ENCODE measurements at places on chromosomes 11 and 22.

GRCh38 chr11:35709376-35709775, 46.8 kb downstream of the TRIM44 start:
- no peak for DNase-seq

DNA sequence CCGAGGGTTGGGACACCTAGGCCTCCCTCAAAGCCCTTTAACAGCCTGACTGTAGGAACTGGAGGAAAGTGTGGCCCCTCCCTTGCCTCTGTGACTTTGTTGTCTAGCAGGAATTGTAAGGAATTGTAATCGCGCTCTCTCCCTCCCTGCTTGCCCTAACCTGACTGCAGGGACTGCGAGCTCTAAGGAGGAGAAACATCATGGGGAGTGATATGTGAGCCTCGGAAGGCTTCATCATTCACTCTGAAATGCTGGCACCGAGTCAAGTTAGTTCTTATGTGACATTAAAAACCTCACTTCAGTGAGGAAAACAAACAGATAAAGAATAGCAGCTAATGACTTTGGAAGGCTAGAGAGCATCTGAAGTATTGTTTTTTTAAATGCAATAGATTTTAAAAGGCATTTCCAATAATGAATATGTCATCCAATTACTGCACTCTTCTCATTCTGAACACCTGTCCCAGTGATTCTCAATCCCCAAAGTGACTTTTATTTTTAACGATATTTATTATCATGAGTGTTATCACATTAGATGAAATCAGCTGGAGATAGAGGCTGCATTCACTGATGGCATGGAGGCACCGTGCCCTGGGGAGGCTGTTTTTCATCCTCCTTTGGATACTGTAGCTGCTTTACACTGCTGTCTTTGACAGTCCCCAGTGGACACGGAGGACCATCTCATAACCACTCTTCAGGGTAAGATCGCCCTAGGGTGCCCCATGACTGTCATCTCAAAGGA, 58.5 kb upstream of the NTM start:
- DNase-seq: no peak

DNA sequence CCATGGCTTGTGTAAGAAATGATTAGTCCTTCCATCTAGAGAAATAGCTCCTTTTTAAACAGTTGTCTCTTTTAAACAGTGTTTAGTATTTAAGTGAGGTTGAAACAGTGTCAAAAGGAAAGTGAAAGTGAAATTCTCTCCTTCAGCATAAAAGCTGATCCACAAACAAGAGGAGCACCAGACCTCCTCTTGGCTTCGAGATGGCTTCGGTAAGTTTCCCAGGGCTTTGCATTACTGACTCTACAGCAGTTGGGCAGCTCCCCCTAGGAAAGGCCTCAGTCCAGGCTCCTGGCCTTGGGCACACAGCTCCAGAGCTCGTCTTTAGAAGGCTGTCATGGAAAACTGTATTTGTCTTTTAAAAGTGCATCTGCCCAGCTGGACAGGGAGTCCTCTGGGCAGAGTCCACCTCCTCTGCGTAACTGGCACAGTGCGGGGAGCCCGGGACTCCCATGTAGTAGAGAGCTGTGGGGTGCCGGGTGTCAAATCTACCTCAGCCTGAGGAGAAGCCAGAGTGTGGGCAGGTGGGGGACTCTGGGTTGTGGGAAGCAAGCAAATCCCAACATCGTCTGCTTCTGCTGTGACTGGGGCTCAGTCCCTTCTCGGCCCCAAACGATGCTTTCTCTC, at the start of gene PLAAT4:
TSS of gene PLAAT4 (plus strand) at position 140 of the 624 bp plus-strand sequence. CDS start at position 201, 61 bp downstream.
- DNase-seq: no peak

DNA sequence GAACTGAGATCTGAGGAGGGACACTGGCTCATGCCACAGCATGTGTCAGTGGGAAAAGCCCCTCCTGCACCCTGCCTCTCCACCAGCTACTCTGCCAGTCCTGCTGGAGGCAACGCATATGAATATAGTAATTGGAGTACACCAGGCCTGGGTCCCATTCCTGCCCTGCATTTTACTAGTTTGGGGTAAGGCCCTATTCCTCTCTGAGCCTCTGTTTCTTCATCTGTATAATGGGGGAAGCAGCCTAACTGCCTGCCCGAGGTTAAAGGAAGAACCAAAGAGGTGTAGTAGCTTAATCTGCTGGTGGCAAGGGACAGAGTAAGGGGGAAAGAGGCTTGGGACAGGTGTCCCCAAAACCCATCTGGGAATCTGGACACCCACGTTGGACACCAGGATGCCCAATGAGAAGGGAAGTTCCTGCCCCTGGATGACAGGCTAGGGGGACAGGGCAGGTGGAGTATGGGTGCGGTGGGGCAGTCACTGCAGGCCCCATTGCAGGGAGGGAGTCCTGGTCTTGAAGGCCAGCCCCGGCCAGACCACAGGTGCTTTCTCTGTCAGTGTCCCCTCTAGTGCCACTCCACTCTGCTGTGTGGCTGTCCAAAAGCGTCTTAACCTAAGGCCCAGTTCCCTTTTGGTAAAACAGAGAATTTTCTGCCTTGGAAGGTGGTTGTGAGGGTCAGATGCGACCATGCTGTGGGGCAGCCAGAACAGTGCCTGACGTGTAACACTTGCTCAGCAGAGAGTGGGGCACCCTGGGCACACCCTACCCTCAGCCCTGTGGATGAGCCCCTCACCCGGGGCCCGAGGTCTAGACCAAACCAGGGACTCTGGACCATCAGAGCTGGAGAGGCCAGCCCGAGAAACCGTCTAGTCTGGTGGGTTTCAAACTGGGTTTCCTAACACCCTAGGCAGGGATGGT, 11.5 kb downstream of the TSKU start:
- no peak for DNase-seq

DNA sequence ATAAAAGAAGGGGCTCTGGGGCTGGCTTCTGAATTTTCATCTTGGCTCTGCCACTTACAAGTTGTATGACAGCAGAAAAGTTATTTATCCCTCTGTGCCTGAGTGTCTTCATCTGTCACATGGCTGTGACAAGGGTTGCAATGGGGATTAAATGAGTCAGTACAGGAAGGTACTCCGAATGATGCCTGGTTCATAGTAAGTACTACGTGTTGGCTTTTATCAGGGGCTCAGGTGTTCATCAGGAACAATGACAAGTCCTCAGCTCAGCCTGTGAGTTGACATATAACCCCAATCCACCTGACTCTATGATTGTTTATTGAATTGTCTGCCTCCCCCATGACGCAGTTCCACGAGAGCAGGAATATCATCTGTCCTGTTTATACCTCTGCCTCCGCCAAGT, 45.7 kb downstream of the PAMR1 start:
- no peak for DNase-seq

- no peak for DNase-seq
Measured at GRCh38 chr11:75173336-75173735, 22.4 kb downstream of the SLCO2B1 start.

GRCh38 chr11:68854273-68854958, 12.7 kb upstream of the CPT1A start:
- no peak for DNase-seq

DNA sequence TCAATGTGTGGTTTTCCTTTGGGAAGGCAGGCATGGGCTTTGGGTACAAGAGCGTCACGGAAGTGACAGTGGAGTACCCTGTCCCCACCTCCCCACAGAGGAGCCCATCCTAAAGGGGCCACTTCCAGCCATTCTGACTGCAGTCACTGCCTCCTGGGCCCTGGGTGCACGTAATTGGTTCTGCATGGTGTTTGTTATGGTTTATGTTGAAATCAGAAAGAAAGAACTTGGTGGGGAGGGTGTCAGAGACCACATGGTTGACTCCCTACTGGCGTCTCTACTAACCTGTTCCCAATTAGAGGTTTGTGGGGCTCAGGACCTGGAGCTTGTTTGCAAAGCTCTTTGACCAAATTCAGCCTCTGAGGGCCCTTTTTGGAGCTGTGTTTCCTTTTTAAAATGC, 40.8 kb downstream of the RIBC2 start:
- no peak for DNase-seq

DNA sequence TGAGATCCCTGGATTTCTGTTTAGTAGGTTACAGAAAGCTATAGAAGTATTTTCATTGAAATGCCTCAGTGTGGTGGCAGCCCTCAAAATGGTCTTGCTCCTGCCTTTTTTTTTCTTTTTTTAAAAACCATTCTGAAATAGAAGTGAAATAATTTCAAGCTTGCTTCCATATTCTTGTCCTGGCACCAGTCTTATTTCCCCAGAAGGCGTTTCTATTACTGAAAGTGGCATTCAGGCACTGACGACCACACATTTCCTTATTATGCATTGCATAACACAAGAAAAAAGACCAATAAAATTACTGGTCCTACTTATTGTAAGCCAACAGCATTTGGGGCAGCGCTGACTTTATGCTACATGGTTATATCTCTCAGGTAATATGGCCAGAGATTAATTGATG, 24.5 kb upstream of the LRRC4C start:
- DNase-seq: no peak

DNA sequence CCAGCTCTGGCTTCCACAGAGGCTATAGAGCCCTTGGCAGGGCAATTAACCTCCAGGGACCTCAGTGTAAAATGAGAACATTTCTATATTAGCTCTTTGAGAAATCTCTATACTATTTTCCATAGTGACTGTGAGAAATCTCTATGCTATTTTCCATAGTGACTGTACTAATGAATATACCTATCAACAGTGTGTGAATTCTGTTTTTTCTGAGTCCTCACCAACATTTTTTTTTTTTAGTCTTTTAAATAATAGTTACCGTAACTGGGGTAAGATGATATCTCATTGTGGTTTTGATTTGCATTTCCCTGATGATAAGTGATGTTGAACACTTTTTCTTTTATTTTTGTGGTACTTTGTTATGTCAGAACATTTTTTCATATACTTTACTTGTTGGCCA, 7.0 kb upstream of the MTNR1B start:
- DNase-seq: no peak

- DNase-seq: no peak
Measured at GRCh38 chr11:111305162-111305802, 6.9 kb downstream of the POU2AF3 start.

GRCh38 chr11:128548649-128549255, 38.6 kb downstream of the ETS1 start:
- no peak for DNase-seq

GRCh38 chr11:34086554-34087283, 18.7 kb upstream of the NAT10 start:
- no peak for DNase-seq

DNA sequence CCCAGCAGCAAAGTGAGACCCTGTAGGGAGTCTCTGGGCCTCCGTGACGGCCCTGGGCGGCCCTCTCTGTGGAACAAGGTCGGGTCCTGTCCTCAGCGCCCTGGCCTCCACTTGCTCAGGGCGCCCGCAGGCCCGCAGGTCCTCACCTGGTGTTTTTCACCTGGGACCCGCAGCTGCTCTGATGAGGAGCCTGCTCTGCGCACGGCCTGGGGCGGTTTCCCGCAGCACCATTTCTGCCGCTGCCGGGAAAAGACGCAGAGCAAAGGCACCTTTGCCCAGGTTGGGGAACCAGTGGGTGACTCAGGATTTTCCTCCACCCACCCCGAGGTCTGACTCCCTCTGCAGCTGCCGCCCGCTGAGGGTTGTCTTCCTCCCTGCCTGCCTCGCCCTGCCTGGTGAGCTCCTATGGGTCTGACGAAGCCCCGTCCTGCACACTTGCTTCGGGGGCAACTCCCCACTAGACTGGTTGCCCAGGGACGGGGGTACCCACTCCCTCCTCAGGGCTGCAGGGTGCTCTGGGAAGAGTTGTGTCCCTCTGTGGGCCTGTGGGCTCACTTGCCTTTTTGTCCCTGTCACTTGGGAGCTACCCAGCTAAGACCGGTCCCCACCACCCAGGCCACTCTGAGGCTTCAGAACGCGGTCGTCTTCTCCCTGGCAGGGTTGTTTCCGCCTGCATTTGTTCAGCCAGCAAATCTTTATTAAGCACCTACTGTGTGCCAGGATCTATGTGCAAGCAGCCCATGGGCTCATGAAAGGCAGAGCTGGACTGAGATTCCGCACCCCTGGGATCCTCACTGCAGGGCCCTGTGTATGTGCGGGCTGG, 89.5 kb downstream of the KCNQ1 start:
- peak; percentile 56 for DNase-seq

- no peak for DNase-seq
Measured at GRCh38 chr22:19877626-19878339, 23.1 kb upstream of the GNB1L start.

DNA sequence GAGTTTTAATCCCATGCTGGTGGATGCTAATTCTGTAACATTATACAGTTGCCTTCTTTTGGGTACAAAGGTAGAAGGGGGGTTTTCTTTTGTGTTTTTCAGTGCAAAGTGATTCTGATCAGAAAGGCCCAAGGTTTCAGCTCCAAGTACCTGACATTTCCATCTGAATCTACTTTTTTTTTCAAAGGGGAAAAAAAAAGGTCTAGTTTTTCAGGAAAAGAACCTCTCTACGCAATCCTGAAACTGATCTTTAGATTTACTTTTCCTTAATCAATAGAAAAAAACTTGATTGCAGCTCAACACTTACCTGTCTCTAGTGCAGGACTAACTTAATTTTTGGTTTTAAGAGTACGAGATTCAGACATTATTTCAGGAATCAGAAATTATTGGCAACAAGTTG, at the start of gene TECTA:
TSS of gene TECTA (plus strand) at position 301 of the 400 bp plus-strand sequence. CDS start 1,423 bp downstream, outside the sequence.
- DNase-seq: no peak

- no peak for DNase-seq
Measured at GRCh38 chr11:126612671-126613070, 257.2 kb downstream of the ST3GAL4 start.

DNA sequence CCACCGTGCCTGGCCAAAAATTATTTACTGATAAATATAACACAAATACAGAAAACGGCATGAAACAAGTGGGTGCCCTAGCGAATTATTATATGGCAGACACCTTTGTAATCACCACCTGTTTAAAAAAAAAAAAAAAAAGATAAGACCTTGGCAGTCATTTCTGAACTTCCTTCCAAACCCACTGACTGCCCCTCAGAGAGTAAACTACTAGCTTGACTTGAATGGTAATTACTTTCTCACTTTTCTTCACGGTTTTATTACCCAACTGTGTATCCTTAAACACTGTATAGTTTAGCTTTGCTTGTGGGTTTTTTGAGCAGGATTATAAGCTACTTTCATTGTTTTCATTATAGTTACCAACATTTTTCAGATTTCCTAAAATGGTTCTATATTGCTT, 23.7 kb downstream of the SFI1 start:
- DNase-seq: no peak

DNA sequence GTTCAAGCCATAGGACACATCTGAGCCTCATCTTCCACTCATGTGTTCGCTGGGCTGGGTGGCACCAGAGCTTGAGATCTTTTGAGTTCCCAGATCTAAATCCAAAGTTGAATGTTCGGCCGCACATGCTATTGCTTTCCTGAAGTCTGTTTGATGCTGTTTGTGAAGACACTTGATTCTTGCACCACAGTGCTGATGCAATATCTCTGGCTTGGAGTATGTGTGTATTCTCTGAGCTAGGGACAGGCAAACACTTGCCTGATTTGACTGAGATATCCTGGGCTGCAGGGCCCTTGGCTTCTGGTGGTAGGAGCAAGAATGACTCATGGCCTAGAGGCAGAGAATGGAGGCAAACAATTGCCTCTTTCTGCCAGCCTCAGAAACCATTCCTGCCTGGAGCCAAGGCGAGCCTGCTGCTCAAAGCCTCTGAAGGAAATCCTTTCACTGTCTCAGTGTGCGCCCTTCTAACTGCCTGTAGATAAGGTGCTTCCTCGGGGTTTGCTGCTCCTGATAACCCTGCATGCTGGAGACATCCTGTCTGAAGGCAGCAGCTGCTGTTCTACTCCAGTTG, 73.0 kb downstream of the CYB5R2 start:
- peak; percentile 96 for DNase-seq

- DNase-seq: no peak
Measured at GRCh38 chr22:36470162-36470993, 11.1 kb downstream of the TXN2 start.

All from NCI-H226 (cell line).